Activated T-cell treated with anti-CD3 and anti-CD28 coated beads for 24 hours (primary cell): ENCODE measurements at places on chromosomes 16 and 17.

GRCh38 chr16:68290450-68290849 lies 20.3 kb downstream of the SLC7A6OS start:
- no peak for DNase-seq

- no peak for DNase-seq
Measured at GRCh38 chr17:59420901-59421300, 89.4 kb downstream of the YPEL2 start.

DNA sequence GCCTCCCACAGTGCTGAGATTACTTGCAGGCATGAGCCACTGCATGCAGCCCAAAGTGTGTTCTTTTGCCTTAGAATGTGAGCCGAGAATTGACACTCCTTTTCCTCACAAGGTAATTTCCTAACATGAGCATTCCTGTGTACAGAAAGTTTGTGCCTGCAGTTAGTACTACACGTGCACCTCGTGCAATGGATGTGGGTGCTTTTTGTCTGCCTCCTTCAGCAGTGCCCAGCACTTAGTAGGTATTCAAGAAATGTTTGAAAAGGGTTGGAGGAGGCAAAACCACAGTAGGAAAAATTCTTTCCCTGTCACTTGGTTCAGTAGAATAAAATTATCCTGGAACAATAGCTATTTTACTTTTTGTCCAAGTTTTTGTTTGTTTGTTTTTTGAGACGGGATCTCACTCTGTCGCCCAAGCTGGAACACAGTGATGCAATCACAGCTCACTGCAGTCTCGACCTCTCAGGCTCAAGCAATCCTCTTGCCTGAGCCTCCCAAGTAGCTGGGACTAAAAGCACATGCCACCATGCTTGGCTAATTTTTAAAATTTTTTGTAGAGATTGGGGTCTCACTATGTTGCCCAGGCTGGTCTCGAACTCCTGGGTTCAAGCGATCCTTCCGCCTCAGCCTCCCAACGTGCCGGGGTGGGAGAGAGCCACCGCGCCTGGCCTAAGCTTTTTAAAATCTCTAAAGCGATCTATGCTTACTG lies 2.4 kb downstream of the NDE1 start:
- DNase-seq = no peak

GRCh38 chr17:21089933-21090901 lies 36.5 kb upstream of the DHRS7B start:
- no peak for DNase-seq

DNA sequence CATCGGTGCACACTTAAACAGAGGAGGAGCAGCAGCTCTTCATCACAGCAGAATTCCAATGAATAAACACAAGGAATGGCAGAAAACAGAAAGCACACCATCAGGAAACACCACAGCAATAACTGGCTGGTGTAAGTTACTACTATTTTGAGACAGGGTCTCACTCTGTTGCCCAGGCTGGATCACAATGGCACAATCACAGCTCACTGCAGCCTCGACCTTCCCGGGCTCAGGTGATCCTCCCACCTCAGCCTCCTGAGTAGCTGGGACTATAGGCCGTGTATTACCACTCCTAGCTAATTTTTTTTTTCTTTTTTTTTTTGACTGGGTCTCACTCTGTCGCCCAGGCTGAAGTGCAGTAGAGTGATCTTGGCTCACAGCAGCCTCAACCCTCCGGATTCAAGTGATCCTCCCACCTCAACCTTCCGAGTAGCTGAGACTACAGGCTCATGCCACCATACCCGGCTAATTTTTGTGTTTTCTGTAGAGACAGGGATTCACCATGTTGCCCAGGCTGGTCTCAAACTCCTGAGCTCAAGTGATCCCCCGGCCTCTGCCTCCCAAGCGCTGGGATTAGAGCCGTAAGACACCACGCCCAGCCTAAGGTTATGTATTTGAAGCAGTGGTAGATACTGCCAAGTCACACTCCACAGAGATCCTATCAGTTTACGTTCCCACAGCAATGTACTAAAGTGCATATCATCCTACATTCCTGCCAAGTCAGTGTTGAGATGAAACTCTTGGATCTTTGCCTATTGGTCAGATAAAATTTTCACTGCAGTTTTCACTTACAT lies 20.7 kb downstream of the TRAP1 start:
- DNase-seq = no peak

- peak; percentile 78 for DNase-seq
Measured at GRCh38 chr16:66478733-66479511, 51.8 kb downstream of the BEAN1 start.

DNA sequence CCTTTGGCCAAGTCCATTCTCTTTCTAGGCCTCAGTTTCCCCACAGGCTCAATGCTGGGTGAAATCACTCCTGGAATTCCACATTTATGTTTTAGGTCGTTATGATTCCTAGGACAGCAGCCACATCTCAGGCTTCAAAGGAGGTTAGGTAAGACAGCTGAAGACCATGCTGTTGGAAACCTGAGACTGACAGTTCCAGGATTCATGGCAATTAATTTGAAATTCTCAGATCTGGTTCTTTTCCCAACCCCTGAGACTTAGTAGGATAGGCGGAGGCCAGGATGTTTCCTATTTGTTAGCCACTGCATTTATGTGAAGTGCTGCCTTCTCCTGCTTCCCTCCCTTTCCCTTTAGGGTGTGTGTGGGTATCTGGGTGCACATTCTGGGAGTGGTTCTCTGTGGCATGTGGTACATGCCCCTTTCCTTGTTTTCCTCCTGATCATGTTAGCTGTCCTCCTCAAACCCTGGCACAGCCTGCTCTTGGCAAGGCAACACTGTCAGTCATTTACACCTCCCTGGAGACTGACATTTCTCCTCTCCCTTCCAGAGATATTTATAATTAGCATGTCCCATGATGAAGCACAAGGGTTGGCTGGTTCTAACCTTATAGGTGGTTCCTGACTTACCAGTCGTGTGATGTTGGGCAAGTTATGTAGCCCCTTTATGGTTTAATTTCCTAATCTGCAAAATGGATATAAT lies 91.4 kb upstream of the SALL1 start:
- no peak for DNase-seq

GRCh38 chr17:75642182-75642783 lies 9.0 kb downstream of the SMIM5 start:
- DNase-seq = no peak

DNA sequence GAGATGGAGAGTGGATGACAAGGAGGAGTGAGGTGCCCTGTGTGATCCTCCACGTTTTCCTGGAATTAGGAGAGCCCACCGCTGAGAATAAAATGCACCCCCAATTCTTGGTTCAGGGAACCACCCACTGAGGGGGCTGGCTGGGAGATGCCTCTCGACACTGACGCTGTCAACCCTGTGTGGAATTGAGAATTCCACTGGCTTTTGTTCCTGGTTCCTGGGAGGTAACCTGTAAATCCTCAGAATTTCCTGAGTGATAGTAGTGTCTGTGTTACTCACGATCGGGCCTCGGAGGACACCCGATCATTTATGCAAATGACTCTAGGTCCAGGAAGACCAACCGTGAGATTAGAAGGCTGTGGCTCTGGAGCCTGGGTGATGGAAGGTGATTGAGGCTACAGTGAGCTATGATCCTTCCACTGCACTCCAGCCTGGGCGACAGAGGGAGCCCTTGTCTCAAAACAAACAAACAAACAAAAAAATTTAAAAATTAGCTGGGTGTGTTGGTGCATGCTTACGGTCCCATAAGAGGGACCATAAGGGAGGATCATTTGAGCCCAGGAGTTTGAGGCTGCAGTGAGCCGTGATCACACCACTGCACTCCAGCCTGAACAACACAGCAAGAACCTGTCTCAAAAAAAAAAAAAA lies 11.7 kb upstream of the PRPSAP1 start:
- DNase-seq = no peak

GRCh38 chr17:81513753-81514488 lies 1.3 kb upstream of the ACTG1 start:
- no peak for DNase-seq

- DNase-seq = no peak
Measured at GRCh38 chr17:40550608-40551007, 14.7 kb downstream of the CCR7 start.

DNA sequence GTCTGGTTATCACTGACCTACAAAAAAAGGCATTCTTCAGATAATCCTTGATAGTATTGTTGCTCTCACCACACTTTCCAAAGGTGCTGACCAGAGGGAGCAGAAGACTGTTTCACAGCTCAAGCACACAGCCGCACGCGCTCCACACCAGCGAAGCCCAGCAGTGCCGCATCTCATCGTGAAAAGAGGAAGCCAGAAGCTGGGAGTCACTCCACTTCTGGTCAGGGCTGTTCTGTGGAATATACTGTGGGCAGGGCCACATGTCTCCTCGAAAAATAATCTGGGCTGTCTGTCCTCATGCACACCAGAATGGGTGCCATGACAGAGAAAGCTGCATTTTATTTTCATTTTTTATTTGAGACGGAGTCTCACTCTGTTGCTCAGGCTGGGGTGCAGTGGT lies 7.3 kb upstream of the PRSS36 start:
- no peak for DNase-seq

DNA sequence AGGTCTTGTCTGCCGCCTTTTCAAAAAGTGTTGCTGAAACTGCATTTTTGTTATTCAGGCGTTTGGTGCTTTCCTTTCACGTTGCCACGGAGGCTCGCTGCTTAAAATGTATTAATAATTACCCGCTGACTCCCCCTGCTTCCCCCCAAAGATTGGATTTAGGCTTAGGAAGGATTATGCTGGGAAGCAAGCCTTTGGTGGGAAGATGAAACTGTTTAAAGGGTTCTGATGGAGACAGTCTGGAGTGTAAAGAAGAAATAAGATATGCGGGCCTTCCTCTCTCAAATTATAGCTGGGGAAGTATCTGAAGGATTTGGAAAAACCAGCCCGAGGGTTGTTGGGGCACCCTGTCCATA lies 1.1 kb downstream of the KSR1 start:
- no peak for DNase-seq

GRCh38 chr17:38703742-38704605 lies 1.1 kb upstream of the MLLT6 start:
- DNase-seq = peak; percentile 84

DNA sequence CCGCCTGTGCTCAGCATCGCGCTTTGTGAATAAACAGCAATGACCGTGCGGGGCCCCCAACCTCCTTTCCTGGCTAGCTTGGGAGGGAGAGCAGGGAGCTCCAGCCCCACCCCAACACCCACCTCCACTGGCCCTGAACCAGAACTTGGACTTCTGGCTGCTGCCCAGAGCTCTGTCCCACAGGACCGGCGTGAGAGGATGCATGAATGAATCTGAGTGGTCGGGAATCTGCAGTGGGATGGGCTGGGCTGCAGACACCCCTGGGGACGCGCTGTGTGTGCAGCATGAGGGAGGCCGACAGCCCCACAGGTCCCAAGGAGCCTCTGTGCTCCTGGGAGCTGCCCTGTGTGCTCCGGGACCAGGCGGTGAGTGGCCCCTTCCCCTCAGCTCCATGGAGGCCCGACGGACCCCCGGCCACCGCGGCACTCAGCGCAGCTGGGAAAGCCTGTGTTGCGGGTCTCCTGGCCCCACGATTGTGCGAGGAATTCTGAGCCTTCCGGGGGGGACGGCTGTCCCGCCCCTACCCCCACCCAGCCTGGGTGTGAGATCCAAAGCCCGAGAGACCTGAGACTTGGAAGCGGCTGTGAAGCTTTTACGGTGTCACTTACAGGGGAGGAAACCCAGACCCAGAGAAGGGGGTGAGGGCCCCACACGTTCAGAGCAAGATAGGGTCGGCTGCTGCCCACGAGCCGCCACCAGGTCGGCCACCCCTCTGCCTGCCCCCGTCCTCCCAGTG lies 5.4 kb downstream of the PIEZO1 start:
- no peak for DNase-seq

- no peak for DNase-seq
Measured at GRCh38 chr17:50045154-50045553, 10.8 kb upstream of the ITGA3 start.

GRCh38 chr17:59848778-59849177 lies 44.0 kb downstream of the TUBD1 start:
- DNase-seq = no peak

GRCh38 chr17:7019839-7020519 lies 2.9 kb upstream of the BCL6B start:
- DNase-seq = no peak

DNA sequence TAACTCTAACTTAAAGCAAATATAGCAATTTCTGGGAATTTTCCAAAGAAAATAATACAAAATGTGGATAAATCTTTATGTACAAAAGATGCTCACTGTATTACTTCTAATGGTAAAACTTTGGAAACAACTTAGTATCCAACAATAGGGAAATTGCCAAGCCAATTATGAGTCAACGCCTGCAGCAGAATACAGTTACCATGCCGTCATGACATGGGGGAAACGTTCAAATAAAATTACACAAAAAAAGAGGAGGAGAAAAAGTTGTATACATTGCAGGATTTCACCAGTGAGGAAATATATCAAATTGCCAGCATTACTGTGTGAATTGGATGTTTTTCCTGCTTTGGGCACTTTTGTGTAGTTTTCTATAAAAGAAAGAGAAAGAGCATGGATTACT lies 469.6 kb downstream of the SOX9 start:
- no peak for DNase-seq

GRCh38 chr17:76740329-76741118 lies 2.6 kb downstream of the MFSD11 start:
- DNase-seq = no peak

DNA sequence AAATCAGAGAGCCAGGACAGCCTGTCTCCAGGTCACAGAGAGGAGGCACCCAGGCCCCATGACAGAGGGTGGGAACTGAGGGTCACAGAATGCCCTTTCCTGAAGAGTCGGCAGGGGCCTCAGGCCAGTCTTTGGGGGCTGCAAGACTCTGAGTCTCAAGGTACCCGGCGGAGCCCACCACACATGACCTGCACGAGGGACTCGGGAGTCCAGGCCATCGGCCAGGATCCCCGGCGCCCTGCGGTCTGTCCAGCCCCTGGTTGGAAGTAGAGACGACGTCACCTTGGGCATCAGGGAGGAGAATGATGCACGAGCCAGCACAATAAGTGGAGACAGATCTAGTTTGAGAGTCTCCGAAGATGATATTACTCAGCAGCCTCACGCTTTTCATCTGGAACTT lies 234.7 kb upstream of the SDK2 start:
- no peak for DNase-seq

DNA sequence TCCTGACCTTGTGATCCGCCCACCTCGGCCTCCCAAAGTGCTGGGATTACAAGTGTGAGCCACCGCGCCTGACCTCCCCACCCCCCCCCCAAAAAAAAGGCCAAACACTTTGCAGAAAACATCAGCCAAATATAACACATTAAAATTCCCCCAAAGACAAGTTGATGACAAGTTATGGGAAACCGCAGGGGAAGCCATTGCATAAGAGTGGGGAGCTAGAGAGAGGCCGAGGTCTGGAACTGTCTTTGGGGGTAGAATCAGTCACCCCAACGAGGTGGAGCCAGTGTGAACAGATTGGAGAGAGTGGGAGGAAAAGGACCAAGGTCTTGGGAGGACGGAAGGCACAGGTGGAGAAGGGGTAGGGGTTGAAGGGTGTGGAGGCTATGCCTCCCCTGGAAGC lies 2.8 kb downstream of the DRC3 start:
- DNase-seq = no peak
